ENCODE measurements at places on chromosomes 12 and 14.

DNA sequence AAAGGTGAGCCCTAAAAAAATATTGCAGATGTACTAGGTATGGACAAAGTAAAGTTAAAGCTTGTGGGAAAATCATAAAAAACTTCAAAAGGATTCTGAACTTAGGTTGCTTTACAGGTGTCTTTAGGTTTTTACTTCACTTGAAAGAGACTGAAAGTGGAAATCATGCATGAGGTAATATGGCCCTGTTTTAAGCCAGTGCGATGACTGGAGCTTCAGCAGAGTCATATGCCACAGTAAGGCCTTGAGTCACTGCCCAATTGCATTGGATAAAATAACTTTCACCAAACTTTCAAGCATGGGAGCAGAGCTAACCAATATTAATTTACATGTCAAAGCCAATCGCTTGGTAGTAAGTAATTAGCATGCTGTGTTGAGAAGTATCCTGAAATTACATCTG is 63.9 kb upstream of the TMEM260 start:
- DNase-seq = no peak

DNA sequence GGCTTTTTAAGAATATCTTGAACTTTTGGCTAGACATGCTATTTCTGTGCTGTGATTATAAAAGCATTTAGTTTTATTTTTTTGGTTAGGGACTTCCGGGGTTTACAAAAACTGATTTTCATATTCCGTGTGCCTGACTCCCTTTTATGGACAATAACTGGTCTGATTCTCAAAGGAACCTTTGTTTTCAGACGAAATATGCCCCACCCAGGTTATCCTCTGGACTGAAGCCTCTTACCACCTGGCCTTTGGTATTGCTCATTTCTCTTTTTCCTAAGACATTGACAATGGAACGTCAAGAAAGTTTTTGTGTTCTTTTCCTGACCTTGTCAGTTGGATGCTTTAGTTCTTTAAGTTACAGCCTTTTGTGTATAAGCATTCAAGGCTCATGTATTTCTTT is 10.8 kb downstream of the TIGAR start:
- no peak for DNase-seq

GRCh38 chr12:17139931-17140330 is 534.0 kb upstream of the LMO3 start:
- DNase-seq = no peak

- DNase-seq = no peak
These were observed 60.8 kb downstream of the RASSF3 start for GRCh38 chr12:64670919-64671639.

GRCh38 chr12:28844718-28845117 is 304.4 kb upstream of the FAR2 start:
- DNase-seq = no peak

DNA sequence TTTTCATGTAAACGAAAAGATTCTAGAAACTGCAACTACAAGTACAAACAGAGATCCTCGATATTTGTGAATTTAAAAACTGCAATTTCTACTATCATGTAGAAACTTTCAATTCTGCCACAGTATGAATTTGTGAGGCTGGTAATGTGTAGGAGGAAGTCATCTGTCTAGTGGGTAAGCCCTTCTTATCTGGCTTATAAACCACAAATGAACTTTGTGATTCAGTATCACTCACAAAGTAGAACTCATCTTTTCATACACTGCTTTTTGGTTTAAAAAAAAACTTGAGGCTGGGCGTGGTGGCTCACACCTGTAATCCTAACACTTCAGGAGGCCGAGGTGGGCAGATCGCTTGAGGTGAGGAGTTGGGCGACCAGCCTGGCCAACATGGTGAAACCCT is 20.7 kb downstream of the GTF2A1 start:
- DNase-seq = no peak

Data from activated naive CD4-positive, alpha-beta T cell (primary cell).